DMS 273 treated with DMSO at 0.1 percent for 48 hours (cell line): ENCODE measurements at places on chromosomes 1 and 21.

DNA sequence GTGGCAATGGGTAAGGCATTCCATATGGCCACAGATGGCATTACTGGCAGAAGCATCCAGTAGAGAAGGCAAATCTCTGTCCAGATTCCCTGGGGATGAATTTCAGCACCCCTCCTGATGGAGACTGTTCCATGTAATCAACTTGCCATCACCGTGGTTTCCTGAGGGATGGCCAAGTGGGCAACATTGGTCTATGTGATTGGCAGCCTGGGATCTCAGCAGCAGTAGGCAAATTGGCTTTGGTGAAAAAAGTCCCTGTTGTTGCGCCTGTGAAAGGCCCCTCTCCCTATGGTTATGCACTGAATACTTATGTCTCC lies 19.3 kb downstream of the DMRTB1 start:
- DNase-seq: peak; percentile 51

- DNase-seq: no peak
Observed at GRCh38 chr1:9822490-9822889, 1.3 kb downstream of the CLSTN1 start.

DNA sequence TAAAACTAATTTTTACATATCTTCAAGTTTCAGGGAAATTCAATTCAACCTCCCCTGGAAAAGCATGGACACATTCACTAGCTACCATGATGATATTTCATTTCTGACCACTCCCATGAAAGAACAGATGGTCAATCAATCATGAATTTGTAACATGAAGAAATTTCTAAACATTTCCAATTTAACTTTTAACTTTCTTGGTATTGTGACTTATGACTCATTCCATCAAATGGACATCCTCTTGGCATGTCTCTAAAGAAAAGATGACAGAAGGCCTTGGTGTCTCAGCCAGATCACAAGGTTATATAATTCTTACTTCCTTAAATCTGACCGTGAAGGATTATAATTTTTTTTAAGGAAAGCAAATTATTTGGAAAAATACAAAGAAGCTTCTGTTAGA lies 10.5 kb upstream of the MCOLN3 start:
- DNase-seq: no peak

- no peak for DNase-seq
Observed at GRCh38 chr1:1004420-1004779, 4.5 kb upstream of the HES4 start.

GRCh38 chr1:86419277-86419903 lies 4.6 kb upstream of the CLCA2 start:
- DNase-seq: no peak

GRCh38 chr21:28865488-28866186 lies 127.0 kb downstream of the LTN1 start:
- no peak for DNase-seq

GRCh38 chr1:99829269-99829668 lies 20.9 kb upstream of the AGL start:
- DNase-seq: no peak

DNA sequence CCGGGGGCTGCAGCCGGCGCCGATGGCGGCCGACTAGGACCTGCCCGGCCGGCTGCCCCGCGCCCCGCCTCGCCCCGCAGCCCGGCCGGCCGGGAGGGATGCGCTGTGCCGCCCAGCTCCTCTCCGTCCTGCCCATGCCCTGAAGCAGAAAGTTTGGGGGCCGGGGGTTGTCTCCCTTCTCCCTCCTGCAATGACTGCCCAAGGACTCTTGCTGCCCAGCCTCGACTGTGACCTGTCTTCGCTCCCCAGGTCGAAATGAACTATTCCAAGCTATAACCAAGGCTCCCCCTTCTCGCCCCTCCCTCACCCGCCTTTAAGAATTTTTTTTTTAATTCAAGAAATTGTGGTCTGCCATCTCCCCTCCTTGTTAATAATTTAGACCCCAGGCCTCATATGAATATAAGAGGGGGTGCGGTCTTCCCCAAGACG lies 361 bp downstream of the TMCC2 start:
- DNase-seq: no peak

- no peak for DNase-seq
Observed at GRCh38 chr1:187157115-187157514, 328.4 kb downstream of the PLA2G4A start.

GRCh38 chr1:200381256-200381984 lies 28.4 kb downstream of the ZNF281 start:
- no peak for DNase-seq
